ENCODE measurements at places on chromosomes 1 and 21.
A peak's percentile ranks its signal among the peaks of the same experiment; 100 is the strongest.

- DNase-seq = no peak
Measured at GRCh38 chr1:1920608-1921458, 1.8 kb upstream of the TMEM52 start.

DNA sequence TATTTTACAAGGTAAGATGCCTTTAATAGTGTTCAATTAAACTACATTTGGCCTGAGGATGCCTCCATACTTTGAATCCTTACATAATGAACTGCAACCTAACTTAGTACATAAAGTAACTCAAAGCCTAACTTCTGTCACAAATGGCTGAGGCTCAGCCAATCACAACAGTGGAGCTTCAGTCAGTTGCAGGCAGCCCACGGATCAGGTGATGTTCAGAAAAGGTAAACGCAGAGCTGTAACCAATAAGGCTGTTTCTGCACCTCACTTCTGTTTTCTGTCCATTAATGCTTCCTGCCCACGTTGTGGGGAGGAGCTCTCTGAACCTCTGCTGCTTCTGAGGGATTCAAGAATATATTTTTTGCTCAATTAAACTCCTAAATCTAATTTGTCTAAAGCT is 94.8 kb upstream of the KIAA0040 start:
- DNase-seq = no peak

GRCh38 chr1:64594446-64594845 is 124.5 kb downstream of the CACHD1 start:
- DNase-seq = no peak

- no peak for DNase-seq
Measured at GRCh38 chr1:111778066-111778465, 22.4 kb downstream of the DDX20 start.

GRCh38 chr1:100769906-100770646 is 50.5 kb downstream of the VCAM1 start:
- DNase-seq = no peak

DNA sequence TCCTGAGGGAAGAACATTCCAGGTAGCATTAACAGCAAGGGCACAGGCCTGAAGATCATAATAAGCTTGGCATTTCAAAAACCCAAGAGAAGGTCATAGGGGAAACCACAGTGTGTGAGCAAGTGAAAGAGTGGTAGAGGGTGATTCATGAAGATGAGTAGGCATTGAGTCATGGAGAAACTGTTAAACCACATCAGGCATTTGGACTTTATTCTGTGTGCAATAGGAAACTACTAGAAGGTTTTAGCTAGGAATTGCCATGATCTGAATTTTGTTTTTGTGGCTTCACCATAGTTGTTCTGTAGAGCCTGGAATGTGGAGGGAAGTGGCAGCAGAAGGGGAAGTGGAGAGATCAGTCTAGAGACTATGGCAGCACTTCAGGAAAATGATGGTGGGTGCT is 359.0 kb upstream of the PTBP2 start:
- DNase-seq = no peak

- DNase-seq = no peak
Measured at GRCh38 chr1:87983841-87984240, 655.2 kb downstream of the LMO4 start.

- no peak for DNase-seq
Measured at GRCh38 chr1:17348593-17349234, 23.3 kb upstream of the PADI6 start.

DNA sequence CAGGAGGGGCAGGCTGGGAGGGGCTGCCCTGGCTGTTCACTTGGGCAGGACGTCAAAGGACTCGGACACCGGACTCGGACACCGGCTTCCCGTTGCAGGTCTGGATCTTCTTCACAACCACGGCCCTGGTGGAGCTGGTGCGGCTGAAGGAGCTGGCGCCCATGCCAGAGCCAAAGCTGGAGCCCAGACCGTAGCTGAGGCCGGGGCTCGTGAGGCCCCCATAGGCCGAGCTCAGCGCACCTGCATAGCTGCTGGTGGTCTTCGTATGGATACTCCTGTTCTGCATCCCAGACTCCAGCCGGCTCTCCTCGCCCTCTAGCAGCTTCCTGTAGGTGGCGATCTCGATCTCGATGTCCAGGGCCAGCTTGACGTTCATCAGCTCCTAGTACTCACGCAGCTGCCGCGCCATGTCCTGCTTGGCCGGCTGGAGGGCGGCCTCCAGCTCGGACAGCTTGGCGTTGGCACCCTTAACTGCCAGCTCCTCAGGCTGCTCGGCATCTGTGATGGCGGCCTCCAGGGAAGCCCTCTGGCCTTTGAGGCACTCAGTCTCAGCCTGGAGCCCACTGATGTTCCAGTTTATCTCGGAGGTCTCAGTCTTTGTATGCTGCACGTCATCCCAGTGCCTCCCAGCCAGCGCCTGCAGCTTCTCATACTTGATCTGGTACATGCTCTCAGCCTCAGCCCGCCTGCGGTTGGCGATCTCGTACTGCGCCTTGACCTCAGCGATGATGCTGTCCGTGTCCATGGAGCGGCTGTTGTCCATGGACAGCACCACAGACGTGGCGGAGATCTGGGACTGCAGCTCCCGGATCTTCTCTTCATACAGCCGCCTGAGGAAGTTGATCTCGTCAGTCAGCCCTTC is 15.1 kb upstream of the KLF17 start:
- DNase-seq = no peak

- DNase-seq = no peak
Measured at GRCh38 chr1:247906504-247907047, 11.2 kb downstream of the OR2W3 start.

DNA sequence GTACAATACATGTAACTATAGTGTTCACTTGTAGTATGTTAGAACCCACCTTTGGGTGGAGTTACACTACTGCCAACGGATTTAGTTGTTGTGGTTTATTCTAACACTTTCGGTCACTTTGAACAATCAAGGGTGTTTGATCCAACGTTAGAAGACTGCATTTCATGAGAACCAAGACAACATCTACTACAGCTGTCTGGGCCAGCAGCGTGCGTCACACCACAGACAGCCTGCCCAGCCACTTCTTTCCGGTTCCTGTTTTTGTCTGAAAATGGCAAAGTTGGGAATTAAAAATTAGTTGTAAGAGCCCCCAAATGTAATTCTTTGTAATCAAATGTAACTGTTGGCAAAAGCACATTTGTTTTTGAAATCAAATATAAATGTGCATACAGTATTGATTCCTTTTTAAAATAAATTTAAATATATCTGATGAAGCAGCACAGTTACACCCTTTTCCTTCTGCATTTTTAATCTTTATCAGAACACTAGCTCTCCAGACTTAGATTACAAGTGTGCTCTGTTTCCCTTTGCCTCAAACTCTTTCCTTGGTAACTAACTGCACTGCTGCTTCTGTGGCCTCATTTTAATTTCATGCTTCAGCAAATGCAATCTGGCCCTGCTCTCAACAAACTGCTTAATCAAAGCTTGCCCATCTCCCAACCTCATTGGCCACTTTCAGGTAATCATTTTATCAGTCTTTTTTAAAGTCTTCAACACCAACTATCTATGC is 86.6 kb upstream of the DPH5 start:
- peak; percentile 21 for DNase-seq

GRCh38 chr1:76418531-76418930 is 344.0 kb downstream of the ST6GALNAC3 start:
- DNase-seq = no peak

GRCh38 chr21:30676737-30677136 is 34.1 kb downstream of the KRTAP20-3 start:
- no peak for DNase-seq

DNA sequence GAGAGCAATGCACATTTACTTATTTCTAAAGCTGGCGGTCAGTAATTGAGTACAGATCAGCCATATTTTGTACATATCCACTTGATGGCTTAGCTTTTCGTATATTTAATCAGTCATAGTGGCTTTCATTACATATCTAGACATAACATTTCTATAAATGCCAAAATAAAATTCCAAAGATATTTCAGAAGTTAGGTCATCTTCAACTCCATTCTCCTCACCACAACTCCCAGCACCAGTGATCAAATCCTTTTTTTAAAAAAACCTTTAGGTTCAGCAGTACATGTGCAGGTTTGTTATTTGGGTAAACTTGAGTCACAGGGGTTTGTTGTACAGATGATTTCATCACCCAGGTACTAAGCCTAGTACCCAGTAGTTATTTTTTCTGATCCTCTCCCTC is 53.9 kb upstream of the GNG4 start:
- no peak for DNase-seq

DNA sequence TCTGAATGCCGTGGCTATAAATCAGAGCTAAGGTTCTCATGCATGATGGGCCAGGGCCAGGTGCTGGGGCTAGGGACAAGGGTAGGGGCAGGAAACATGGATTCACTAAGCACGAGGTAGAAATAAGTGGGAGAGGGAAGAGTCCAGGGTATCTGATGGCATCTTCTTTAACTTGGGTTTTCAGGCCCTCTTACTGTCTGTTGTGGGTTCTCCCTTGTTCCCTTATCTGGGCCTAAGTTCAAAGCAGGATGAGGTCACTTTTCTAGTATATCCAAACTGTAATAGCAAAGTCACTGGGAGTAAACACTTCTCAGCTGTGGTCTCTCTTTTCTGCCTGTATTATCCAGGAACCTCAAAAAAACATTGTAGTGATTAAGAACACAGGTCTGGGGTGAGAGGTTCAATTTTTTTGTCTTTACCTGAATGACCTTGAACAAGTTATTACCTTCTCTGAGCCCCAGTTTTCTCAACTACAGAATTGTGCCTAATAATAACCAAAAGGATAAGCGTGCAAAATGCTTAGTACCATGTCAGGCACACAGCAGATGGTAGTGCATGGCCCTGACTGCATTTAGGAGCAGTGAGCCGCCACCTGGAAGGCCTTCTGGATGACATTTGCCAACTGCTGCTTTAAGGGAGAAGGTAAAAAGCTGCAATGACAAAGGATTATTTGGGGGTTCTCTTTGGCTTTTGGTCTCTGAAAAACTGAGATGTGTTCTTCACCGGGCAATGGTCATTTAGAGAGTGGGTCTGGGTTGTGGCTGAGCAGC is 53.6 kb upstream of the A3GALT2 start:
- no peak for DNase-seq

DNA sequence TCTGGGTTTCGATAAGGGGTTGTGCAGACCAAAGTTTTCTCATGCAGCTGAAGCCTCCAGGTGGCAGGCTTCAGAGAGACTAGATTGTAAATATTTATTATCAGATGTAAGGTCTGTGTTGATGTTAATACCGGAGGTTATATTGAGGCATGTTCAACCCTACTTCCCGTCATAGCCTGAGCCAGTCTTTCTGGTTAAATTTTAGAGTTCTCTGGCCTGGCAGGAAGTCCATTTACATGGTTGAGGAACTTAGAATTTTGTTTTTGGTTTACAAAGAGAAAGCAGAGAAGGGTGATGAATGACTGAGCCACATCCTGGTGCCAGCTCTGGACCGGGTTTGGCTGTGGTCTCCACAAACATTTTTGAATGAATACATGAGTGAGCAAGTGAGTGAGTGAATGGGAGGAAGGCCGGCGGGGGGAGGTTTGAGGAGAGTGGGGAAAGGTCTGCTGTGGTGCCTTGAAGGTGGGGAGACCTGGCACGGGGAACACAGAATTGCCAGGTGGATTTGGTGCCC is 218.5 kb downstream of the DISC1 start:
- DNase-seq = no peak

GRCh38 chr1:51583532-51583931 is 33.4 kb upstream of the OSBPL9 start:
- no peak for DNase-seq

GRCh38 chr1:114492978-114493377 is 18.0 kb downstream of the TRIM33 start:
- DNase-seq = no peak

GRCh38 chr1:47617381-47618221 is 179.8 kb downstream of the FOXD2 start:
- no peak for DNase-seq

GRCh38 chr1:107532318-107532717 is 391.5 kb downstream of the NTNG1 start:
- DNase-seq = no peak

DNA sequence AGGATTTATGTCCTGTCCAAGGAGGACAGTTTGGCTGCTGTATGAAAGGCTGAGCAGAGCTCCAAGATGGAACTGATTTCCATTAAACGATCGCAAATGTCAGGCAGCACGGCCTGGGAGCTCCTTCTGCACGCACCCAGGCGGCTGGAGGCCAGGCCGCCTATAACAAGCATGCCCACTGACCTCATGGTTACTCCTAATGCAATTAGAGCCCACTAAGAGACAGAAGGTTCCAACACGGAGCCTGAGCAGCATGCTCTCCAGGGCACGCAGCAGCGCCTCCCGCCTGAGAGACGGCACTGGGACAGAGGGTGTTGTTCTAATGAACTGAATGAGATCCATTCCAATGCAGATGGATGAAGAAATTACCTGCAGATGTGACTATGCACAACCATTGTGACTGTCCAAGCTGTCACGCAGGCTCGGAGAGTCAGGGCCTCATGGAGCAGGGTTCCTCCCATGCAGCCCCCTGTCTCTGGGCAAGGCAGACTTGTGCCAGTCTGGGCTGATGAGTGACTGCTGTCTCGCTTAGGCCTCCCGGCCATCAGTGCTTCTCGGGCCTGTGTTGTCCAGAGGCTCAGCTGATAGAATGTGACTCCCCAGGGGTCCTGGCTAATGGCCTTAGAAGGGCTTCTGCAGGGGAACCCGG is 25.2 kb upstream of the CDCA8 start:
- DNase-seq = no peak

DNA sequence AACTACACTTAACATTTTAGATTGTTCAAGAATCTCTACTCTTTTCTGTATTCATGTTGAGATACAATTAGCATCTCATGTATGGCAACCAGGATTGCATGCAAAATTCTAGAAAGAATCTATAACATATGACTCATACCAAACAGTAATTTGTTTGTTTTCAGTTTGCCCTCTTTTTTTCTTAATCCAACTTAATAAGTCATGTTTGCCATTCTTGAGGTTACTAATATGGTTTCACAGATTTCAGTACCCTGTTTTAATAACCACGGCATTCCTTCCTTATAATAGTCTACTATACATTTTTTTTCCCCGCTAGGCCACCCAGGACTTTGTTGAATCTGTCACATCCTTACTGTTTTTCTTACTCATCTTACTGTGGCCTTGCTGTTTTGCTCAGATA is 140.8 kb downstream of the FMN2 start:
- no peak for DNase-seq

DNA sequence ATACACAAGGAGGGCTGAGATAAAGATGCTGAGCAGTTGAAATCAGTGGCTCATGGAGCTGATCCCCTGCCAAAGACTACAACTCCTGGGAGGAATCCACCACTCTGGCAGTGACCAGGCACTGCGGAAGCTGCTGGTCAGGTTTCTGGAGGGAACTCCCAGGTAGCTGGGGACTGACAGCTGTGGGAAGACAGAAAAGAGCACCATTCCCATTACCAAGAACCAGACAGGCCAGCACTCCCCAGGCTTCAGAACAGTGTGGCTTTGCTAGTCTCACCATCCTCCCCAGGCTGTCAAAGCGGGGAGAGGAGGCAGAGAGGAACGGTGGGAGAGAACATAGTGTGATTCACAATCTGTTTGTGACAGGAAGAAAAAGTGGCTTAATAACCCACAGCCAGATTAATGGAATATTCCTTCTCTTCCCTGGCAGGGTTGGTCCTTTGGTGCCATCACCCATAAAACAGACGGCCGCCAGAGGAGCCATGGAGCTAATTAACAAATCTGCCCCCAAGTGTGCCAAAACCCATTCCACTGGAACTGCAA is 92.1 kb downstream of the MAB21L3 start:
- DNase-seq = no peak

Data from stimulated activated CD8-positive, alpha-beta memory T cell treated with anti-CD3 and anti-CD28 coated beads, Interleukin-2, amount 100 ng/mL, for 48 hours (primary cell).